Vagina (tissue), 2 donors: ENCODE measurements at places on chromosomes 12 and 14.

DNA sequence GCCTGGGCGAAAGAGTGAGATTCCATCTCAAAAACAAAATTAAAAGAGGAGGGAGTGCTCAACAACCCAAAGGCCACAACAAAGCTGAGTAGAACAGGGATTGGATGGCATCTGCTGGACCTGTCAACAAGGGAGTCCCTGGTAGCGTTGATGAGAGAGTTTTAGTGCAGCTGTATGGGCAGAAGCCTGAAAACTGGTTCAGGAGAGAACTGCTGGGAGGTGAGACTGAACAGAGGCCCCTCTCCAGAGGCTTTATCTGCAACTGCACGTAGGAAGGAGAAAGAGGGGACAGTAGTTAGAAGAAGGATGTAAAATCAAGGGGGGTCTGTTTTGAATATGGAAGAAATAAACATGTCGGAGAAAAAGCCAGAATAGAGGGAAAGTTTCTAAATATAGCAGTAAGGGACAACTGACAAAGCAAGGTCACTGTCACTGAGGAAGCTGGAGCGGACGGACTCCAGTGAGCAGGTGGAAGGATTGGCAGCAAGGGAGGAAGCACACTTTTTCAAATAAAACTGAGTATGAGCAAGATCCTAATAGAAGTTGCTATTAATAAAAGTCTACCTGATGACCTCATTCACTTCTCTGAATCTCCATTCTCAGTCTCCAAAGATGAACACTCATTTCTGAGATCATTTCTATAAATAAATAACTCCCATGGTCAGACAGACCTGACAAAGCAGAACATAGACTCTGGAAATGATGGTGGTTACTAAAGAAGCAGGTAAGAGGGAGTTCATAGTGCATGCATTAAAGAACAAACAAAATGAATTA, 11.8 kb upstream of the ATF1 start:
- no peak for DNase-seq

GRCh38 chr12:6165395-6165794, 34.8 kb upstream of the CD9 start:
- DNase-seq: no peak

GRCh38 chr12:91620992-91621391, 438.4 kb upstream of the DCN start:
- DNase-seq: no peak

DNA sequence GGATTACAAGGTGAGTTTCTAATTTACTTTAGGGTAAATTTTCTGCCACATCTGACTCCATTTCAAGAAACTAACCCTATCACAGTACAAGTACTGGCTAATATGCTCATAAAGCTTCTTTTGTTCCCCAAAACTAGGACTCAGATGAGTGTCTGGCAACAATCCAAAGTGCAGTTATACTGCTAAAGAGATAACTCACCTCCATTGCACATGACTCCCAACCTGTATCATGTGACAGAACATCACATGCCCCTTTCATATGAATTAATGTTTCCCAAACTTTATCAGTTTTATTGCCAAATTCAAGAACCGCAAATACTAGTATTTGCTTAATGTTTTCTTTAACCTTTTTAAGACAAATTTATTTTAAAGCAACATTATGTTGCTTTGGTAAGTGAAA, 3.9 kb upstream of the PPP1R12A start:
- no peak for DNase-seq

DNA sequence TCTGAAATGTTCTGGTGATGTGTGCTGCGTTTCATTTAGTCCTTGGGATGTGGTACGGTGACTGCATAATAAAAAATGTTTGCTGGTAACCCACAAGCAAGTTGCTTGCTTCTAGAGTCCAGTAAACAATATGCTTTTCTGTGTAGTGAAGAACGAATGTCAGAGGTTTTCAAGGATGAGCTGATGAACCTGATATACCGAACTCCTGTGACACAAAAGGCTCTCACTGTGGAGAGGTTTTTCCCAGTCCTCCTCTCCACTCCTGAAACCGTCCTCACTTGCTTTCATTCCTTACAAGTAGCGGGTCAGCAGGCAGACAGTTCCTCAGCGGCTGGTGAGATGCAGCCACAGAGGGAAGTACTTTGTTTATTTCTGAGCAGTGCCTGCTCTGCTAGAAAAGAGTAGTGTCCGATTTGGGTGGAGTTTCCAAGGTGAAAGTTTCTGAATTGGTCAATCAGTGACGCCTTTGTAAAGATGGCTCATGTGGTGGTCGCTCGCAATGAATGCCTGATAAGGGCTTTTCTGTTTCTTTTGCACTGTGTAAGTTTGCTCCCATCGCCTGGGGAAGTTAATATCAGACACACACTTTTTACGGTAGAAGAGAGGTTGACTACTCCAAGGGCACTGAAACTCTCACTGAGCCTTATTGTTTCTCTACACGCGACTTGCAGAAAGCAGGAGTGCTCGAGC, 3.0 kb downstream of the ETV6 start:
- no peak for DNase-seq

GRCh38 chr12:111163422-111163821, 205.5 kb downstream of the PHETA1 start:
- DNase-seq: no peak

DNA sequence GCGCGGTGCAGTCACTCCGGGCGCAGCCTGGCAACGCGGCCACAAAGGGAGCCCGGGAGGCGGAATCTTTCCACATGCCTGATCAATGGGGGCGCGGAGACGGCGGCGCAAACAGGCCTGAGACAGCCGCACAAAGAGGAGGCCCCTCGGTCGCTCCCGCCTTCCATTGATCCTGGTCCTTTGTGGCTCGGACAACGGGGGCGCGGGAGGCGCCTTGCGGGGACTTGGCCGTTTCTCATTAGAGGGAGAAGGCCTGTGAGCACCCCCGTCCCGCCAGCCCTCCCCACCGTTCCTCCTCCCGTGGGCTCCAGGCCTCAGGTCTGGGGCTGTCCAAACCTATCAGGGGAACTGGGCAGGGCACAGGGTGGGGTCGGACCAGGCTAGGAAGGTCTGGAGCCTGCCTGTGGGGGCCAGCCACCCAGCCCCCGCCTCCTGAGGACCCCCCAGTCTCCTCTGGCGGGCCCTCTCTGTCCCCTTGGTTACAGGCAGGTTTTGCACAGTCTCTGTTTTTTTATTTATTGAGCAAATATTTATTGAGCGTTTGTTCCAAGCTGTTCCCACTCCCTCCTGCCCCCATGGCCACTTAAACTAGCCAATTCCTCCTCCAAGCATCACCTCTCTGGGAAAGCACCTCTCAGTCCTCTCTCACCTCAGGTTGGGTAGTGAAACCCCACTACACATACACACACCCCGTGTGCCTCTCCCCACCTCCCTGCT, 29.0 kb upstream of the MSI1 start:
- DNase-seq: no peak

DNA sequence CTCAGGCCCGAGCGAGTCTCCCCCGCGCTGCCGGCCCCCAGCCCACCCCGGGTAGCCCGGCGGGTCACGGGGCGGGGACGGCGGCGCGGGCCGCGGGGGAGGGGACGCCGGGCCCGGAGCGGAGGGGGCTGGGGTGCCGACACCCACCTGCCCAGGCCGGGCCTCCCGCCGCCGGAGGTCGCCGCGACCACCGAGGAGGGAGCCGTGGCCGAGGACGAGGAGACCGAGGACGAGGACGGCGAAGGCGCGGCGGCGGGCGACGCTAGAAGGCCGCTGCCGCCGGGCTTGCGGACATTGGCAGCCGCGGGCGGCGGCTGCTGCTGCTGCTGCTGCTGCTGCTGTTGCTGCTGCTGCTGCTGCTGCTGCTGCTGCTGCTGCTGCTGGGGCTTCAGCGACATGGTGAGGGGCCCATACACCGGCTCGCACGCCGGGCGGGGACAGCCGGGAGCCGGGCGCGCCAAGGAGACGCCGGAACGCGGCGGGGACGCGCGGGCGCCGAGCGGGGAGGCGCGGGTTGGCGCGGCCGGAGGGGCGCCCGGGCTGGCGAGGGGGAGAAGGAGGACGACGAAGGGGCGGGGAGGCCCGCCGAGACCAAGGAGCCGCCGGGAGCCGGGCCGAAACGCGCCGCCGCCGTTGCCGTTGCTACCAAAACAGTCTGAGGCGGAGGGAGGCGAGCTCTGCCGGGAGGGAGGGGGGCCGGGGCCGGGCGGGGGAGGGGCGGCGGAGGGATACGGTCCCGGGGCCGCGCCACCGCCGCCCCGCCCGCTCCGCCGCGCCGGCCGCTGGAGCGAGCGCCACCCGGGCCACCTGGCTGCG, at the start of gene ATXN2:
Gene ATXN2 (minus strand): TSS at position 679 of the 816 bp plus-strand sequence. CDS start 281 bp downstream, at position 398.
- DNase-seq: no peak

DNA sequence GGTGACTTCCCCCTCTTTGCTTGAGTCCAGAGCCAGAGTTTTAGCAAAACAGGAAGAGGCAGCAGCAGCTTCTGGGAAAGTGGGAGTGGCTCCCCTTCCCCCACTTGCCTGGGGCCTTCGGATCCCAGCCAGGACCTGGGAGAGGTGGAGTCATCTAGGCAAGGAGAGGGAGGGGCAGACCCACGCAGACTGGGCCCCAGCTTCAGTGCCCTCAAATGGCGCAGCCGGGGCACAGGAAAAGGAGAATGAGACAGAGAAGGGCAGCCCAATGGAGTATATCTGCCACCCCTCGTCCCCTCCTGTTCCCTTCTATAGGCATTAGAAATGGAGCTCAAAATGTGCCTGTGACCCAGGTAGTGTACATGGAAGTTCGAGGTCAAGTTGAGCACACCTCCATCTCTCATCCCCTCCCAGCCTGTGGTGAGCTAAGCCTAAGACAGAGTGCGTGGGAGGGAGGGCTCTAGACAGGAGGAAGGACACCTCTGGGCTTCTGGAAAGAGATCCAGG, 9.3 kb upstream of the HDAC7 start:
- DNase-seq: no peak

- DNase-seq: no peak
Measured at GRCh38 chr14:78752518-78753188, 582.5 kb downstream of the NRXN3 start.

DNA sequence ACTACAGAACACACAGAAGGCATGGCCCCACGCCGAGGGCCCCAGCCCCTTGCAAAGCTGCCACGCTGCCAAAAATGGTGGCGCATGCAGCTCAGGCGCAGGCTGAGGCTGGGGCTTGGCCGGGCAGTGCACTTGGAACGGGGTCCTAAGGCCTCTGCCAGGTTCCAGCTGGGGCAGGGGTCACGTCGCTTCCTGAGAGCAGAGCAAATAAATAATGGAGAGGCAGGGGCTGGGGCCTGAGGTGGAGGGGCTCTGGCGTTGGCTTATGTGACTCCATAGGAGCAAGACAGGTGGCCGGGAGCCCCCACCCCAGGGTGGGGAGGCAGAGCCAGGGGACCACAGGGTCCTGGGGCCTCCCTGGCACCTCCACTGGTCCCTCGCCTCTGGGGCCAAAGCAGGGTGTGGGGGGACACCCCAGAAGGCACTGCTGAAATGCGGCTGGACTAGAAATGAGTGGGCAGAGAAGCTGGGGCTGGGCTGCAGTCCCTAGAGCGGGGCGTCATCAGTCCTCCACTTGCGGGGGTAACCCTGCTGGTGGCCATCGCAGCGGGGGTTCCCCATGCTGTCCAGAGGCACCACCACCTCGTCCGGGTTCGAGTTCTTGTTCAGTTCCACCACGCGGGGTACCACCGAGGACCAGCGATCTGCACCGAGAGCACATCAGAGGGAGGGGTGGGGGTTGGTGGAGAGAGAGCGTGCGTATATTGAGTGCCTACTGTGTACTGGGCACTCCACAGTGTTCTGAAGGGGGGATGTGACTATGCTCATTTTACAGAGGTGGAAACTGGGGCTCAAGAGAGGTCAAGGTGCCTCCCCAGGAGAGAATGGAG, 49.8 kb downstream of the TRPV4 start:
- no peak for DNase-seq

- no peak for DNase-seq
Measured at GRCh38 chr14:80792771-80793170, 148.8 kb downstream of the CEP128 start.

DNA sequence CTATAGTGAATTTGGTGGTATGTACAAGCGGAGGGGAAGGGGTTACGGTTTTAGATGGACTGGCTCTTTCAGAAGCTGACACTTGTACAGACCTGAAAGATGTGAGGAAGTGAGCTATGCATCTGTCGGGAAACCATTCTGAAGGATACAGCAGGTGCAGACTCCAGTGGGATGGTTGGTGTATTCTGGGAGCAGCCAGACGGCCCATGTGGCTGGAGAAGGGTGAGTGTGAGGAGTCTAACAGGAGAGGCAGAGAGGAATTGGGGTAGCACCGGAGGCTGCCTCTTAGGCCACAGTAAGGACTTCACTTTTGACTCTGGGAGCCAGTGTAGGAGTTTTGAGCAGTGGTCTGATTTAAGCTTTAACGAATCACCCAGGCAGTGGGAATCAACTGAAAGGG, 90.7 kb downstream of the APAF1 start:
- DNase-seq: no peak

DNA sequence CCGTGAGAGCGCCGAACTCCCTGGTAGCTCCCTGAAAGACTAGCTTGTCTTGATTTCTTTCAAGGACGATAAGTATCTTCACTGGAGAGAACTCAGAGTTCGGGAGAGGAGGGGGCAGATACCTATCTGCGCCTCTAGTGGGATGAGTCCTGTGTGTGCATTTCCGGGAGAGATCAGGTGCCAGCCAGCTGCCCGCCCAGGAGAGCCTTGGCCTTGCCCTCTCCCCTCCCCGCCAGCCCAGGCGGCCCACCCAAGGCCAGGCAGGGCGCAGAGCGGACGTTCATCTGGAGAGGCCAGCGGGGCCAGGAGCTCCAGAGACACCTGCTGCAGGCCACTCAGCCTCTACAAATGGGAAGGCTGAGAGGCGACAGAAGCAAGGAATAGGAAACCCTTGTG, 1.0 kb downstream of the CD9 start:
- DNase-seq: no peak

DNA sequence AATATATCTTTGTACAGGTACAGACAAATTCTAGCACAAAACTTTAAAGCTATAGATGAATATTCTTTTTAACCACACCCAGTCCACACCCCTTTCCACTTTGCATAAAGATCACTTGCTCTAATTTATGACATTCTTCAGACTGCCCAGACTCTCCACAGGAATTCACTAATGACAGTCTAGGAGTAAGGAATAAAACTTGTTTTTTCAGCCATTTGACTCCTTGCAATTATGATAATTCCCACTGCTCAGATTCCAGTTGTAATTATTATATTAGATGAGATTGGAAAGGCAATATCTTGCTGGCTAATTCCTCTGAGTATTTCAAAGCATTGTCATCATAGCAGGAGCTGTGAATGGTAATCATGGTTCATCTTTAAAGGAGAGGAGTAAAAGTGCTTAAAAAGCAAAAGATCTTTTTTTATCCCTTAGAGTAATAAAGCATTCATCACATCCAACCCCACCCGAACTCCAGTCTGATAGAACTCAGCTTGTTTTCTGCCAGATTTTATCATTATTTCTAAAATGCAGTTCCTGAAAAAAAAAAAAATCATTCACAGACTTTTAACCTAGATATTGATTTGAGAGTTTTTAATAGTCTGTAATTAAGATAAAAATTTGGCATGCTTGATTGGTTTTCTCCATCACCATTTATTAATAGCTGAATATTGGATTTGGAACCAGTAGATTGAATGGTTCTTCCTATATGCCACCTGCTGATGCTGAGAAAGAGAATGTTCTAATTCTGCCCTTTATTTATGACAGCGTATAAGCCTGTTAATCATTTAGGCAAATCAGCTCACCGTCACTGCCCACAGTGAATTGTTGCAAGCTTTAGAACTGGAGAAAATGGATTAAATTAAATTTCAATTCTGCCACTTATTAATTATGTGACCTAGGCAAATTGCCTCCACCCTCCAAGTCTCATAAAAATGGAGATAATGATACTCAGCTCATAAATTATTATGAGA, 93.9 kb upstream of the RASSF8 start:
- DNase-seq: no peak

GRCh38 chr12:6827982-6828780, at the start of gene P3H3:
Gene P3H3, plus strand, starts transcription at chr12:6828407. Its CDS starts 34 bp downstream, at chr12:6828441.
- DNase-seq: no peak
